Umbilical cord (tissue), 2 donors: ENCODE measurements at places on chromosomes 2 and 18.

DNA sequence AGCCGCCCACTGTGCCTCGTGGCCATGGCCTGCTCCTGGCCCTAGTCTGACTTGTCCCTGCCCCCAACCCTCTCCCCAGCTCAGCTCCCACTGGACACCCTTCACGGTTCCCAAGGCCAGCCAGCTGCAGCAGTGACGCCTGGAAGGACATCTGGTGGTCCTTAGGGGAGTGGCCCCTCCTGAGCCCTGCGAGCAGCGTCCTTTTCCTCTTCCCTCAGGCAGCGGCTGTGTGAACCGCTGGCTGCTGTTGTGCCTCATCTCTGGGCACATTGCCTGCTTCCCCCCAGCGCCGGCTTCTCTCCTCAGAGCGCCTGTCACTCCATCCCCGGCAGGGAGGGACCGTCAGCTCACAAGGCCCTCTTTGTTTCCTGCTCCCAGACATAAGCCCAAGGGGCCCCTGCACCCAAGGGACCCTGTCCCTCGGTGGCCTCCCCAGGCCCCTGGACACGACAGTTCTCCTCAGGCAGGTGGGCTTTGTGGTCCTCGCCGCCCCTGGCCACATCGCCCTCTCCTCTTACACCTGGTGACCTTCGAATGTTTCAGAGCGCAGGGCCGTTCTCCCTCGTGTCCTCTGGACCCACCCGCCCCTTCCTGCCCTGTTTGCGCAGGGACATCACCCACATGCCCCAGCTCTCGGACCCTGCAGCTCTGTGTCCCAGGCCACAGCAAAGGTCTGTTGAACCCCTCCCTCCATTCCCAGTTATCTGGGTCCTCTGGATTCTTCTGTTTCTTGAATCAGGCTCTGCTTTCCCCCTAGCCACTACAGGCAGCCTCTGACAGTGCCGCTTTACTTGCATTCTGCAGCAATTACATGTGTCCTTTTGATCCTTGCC is 35.8 kb downstream of the ANO7 start:
- peak; percentile 62 for DNase-seq

DNA sequence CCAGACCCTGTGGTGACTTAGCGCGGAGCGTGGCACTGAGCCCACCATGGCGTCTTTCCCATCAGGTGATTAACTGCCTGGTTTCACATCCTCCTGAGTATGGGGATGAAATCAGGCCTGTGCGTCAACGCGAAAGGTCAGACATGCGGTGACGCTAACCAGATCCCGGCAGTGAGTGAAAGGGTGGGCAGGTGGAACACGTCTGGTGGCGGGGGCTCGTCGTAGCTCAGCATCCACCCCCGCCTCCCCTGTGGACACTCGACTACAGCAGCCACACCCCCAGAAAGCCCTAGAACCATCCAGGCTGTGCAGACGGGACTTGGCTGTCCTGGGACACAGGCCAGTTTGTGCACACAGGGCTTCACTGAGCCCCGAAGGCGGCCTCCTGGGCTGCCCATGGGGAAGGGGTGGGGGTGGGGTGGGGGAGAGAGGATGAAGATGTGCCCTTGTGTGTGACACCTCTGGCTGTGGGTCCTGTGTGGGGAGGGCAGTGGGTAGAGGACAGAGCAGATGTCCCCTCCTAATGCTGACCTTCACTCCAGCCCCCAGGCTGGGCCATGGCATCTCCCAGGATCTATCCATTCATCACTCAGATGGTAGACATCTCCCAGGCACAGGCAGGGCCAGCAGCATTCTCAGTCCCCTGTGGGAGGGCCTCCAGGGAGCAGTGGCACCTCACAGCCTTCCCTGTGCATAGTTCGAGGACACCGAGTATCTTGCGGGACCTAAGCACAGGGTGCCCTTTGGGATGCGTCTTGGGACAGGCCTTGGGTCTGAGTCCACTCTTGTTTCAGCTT is 27.5 kb downstream of the RAMP1 start:
- peak; percentile 78 for DNase-seq

DNA sequence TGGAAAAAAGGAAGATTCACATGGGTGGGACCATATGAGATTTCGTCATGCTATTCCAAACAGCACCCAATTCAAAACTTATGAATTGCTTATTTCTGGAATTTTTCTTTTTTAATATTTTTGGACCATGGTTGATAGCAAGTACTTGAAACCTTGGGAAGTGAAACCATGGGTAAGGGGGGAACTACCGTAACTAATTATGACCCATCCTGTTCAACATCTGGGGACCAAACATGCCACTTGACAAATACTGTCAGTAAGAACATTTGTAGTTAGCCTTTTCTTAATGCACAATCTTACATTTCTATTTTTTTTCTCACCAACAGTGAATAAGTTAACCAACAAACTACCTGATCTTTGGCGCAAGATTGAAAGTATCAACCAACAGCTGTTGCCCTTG is 105.7 kb upstream of the TTC39C start:
- DNase-seq, result no peak

DNA sequence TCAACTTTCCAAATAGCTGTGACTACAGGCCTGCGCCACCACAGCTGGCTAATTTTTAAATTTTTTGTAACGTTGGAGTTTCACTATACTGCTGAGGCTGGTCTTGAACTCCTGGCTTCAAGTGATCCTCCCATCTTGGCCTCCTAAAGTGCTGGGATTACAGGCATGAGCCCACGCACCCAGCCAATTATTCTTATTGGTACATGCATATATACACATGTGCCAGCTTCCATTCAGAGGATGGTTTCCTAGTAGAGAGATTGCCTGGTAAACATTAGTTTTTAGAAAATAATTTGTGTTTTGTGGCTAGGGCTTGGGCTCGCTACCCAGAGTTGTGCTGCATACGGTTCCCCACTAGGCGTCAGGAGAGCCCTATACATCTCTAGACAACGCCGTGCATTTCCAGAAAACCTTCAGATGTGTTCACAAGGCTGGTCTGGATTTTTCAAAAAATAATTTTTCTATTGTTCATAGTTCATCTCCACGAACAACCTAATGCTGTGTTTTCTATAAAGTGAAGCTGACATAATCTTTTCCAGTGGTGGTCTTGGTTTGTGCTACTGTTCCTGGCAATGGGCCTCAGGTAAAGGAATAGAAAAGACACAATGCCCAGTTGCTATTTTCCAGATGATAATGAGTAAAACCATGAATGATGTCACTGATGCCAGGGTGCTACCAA is 14.6 kb upstream of the AFG3L2 start:
- DNase-seq, result peak; percentile 81

DNA sequence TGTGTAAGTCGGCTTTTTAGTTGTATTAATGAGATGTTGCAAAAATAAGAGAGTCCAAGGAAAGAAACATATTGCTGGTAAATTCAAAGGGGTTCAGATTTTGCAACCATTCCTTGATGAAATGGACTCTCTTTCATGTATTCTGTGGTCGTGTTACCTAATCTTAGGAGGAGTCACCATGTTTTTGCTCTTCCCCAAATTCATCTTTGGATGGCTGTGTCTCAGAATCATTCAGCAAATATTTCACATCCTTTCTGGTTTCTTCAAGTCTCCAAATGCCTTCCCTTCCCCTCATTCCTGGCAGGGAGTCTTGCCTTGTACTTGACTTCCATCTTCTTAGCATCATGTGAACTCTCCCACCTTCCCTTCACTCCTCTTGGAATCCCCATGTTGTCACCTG is 66.1 kb downstream of the PTPRM start:
- DNase-seq, result no peak
